ENCODE measurements at places on chromosomes 3 and 15.

DNA sequence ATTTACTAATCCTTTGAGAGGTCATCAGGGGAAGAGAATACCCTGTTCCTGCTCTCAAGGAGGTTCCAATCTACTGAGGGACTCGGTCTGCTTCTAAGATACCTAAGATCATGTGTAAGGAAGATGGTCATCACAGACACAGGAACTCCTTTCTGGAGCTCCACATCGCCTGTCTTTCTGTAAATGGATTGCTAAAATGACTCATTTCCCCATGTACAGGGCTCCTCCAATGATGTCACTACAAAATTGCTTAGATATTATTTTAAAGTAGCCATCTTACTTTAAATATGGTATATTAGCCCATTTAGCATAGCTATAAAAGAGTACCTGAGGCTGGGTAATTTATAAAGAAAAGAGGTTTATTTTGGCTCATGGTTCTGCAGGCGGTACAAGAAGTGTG is 206.1 kb upstream of the PROK2 start:
- DNase-seq, result no peak

DNA sequence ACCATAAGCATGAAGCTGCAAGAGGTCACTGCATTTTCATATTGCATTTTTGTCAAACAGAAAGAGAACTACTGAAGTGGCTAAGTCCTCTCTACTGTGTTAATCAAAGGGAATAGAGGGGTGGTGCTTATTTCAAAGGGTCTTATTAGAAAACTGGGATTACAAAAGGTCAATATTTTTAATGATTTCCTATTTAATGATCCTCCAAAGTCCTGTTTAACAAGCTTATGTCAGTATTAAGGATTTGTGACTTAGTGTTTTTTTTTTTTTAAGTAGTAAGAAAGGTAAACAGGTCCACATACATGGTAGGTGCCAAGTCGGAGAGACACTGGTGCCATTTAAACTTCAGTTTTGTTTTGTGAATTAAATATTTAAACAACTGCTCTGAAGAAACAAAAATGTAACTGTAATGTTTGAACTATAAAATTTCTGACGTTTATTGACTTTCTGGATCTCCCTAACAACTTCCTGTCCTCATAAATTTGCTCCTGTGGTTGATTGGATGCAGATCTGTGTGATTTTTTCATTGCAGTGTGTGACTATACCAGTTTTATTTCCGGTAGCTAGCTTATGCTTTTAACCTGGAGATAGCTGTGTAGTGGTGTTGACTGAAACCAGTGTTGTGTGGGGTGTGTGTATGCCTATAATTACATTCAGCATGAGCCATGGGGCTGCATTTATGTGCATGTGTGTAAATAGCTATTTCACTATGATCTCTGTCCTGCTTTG is 8.6 kb upstream of the CACNA1D start:
- DNase-seq, result no peak

DNA sequence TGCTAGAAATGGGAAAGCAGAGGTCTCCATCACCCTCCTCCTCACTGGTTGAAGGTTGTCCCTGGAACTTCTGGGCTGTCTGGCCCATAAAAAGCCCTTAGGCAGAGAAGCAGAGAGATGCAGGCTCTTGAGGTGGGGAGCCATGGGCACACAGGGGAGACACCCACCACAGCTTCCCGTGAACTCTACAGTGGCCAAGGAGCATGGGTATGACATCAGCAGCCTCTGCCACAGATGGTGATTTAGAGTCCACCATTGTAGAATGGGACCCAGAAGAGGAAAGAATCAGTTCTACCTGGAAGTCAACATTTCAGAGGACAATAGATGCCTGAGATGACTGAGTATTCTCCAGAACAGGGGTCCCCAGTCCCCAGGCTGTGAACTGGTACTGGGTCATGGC is 105.6 kb upstream of the LRRN1 start:
- no peak for DNase-seq

DNA sequence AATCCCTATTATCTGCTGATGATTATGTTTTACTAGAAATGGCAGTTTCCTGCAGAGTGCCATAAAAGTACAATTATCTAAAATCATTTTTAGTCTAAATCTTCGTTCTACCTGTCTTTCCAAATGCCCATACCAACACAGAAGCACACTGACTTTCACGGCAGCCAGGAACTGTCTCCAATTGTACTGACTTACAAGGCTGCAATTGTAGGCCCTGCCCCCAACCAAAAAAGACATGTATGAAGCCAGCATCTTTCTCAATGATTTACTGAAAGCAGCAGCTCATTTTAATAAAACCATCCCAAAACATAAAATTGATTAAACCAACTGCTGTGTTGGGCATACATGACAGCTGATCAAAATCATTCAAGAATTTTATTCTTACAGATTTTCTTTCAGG is 119.0 kb downstream of the TBC1D5 start:
- no peak for DNase-seq

DNA sequence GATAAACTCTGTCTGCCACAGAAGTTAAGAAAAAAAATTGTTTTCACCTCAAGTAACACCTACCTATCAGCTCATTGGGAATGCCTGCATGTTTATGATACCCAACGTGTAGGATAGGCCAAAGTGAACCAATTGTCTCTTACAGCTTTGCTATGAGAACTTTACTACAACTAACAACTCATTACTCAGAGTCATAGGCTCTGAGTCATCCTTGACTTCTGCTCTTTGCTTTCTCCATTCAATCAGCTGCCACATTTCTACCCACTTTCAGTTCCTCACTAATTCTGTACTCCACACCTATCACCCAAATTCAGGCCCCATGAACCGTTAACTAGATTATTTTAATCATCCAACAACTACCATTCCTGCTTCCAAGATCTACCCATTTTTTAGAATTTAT is 843.9 kb downstream of the TUSC7 start:
- no peak for DNase-seq

GRCh38 chr3:184756151-184757021 is 44.5 kb upstream of the MAGEF1 start:
- DNase-seq, result no peak

- no peak for DNase-seq
These were observed 406.2 kb downstream of the ROBO2 start for GRCh38 chr3:77446084-77446483.

Measured in left renal pelvis (tissue), 4 donors.